ENCODE measurements at places on chromosomes 7 and 10.
A peak's percentile ranks its signal among the peaks of the same experiment; 100 is the strongest.

GRCh38 chr10:79129361-79129997 is 60.7 kb downstream of the ZMIZ1 start:
- DNase-seq: no peak

GRCh38 chr10:30812018-30812851 is 182.7 kb upstream of the LYZL2 start:
- peak; percentile 91 for DNase-seq

- no peak for DNase-seq
Measured at GRCh38 chr7:142836426-142836825, 18.4 kb upstream of the EPHB6 start.

DNA sequence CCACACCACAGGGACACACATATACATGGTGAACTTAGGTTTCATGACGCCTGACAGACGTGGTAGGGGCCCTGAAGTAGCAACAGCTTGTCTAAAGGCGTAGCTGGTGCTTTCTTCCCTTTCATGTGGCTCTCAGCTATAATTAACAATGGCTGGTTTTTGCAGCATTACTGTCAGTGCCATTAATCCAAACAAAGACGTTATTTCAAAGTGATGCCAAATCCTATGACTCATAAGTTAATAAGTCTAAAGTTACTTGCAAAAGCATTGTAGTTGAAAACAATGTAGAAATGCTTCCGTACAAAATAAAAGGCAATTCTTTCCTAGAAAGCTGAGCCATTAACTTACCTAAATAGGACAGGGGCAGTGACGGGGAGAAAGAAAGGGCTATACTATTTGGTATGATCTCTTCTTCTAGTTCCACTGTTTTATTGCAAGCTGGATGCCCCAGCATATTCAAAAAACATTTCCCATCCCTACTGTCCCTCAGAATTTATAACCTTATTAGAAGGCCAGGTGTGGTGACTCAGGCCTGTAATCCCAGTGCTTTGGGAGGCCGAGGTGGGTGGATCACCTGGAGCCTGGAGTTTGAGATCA is 105.4 kb downstream of the ODAD2 start:
- peak; percentile 8 for DNase-seq

DNA sequence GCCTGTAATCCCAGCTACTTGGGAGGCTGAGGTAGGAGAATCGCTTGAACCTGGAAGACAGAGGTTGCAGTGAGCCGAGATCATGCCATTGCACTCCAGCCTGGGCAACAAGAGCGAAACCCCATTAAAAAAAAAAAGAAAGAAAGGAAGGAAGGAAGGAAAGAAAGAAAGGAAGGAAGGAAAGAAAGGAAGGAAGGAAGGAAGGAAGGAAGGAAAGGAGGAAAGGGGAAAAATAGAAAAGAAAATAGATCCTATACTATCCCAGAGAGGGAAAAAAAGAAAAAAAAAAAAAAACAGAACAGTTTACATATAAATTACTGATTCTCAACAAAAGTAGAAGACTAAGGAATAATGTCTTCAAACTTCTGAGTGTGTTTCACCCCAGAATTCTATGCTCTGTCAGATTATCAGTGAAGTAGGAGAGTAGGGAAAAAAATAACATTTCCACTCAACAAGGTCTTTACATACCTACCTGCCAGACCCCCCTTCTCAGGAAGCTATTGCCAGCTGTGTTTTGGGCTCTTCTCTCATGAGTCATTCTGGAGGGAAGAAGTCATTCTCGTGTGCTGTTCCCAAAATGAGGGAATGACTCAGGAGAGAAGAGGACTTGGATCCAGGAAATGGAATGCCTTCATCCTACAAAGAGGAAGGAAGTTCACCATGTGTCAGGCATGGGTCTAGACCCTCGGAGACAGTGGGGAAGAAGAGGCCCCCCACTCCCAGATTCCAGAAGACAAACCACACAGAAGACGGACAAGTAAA is 20.9 kb downstream of the RGS10 start:
- DNase-seq: no peak

DNA sequence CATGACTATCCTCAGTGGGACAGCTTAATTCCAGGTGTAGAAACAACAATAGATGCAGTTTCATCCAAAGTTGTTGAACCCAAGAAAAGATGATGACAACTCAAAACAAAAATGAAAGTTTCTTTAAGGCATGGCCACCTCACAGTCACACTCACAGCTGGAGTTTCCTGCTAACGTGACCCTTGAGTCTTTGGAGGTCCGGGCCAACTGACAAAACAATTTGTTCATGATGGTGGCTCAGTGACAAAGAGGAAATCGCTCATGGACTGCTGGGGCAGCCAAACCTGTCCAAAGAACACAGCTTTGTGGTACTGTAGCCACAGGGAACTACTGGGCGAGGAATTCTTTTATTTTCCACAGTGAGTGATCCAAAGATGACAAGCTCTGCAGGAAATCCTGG is 96.0 kb upstream of the JCAD start:
- no peak for DNase-seq

DNA sequence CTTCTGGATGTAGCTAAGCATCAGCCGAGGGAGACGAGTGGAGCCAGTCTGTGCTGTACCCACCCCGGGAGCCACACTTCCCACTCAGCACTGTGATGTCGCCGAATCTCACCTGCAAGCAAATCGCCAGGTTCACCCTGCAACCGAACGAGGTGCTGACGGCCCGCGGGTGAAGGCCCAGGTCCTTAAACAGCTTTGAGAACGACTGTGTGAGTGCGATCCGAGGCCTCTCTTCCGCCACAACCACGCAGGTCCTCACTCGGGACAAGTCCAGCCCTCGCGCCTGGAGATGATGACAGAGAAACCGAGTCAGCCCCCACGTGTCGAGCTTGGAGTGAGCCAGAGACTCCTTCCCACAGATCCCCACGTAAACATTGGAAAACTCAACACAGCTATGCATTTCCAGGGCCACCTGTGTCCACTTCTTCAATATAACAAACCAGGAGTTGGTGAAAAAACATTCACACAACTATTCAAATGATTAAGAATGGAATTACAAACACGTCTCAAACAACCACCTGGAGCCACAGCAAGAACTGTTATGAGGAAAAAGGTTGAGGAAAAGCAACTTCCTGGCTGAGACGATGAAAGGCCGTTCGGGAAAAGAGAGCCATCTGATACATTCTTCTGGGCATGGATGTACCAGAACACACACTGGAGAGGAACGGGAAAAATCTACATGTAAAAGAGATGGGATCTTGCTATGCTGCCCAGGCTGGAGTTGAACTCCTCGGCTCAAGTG is 191.8 kb downstream of the ZMYND11 start:
- DNase-seq: no peak

GRCh38 chr7:39589323-39590111 is 23.3 kb downstream of the YAE1 start:
- DNase-seq: peak; percentile 38

- no peak for DNase-seq
Measured at GRCh38 chr10:33805831-33806230, 471.4 kb upstream of the NRP1 start.

DNA sequence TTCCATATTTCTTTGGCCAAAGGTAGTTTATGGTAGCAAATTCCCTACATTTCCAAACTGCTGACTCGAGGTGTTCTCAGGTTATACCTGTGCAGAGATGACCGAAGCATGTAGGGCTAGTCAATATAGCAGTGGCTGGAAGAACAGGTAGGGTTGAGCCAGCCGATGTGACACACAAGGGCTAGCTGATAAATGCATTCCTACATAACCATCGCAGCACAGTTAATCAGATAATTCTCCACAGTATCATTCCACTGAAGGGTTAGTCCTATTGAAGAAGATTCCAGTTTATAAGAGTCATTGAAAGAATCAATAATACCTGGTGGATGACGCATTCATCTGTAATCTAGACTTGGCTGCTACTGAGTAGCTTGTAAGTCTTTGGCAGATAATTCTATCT is 220.0 kb downstream of the KIF20B start:
- DNase-seq: no peak

DNA sequence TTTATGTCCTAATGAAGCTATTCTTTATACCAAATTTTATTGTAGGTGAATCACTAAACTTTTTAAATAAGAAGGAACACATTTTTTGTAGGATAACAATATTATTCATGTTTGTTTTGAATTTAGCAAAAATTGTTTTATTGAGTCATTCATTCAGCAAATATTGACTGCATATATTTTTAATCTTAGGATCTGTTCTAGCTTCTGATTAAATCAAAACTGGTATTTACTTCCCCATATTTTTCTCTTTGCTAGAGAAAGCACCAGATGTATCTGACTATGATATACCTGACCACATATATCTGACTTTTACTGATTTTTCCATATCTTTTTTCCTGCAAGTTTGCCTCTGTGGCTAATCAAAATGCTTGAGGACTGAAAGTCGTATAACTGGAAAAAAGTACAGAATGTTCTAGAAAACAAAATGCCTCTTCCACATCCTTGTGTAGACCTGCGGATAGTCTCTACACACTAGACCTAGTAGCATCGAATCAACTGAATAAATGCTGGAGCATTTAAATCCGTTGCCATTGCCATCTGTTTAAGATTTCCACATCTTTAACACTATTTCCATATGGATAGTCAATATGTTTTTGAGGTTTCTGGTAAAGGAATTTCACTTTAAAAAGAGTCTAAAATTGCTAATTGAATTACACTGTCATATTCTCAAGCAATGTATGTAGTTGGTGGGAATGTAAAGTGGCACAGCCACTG is 594.7 kb downstream of the KCNMA1 start:
- DNase-seq: no peak

DNA sequence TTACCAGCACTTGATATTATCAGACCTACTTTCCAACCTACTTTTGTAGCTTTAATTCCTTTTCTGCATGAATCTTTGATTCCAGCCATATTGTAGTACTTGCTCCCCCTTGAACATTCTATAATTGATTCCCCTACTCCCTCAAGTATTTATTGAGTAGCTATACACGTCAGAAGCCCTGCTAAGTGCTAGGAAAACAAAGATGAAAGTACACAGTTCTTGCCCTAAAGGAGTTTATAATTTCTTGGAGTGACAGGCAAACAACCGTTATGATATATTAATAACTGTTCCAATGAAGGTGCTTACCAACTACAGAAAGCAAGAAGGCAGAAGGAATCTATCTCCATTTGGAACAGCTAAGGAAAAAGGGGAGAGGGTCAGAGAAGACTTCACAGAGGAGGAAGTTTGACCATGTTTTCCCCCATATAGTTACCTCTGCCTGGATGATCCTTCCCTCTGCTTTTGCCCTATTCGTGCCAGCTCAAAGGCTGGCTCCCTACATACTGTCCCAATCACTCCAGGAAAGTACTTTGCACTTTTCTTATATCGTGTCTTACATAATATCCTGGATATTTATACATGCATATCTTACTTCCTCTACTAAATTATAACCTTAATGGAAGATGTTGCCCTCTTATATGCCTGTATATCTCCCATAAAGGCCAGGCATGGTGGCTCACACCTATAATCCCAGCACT is 54.7 kb downstream of the SCD start:
- DNase-seq: no peak

- no peak for DNase-seq
Measured at GRCh38 chr10:943334-944033, 12.0 kb upstream of the LARP4B start.

- DNase-seq: no peak
Measured at GRCh38 chr7:15504351-15504750, 57.5 kb downstream of the AGMO start.
